ENCODE measurements at places on chromosomes 12 and 14.

GRCh38 chr14:42944284-42944683, 1337.6 kb downstream of the LRFN5 start:
- DNase-seq, result no peak
- no peaks in the 10 kb centered on the region for H3K36me3 ChIP-seq
- H3K4me1 ChIP-seq, result no peaks in the 10 kb centered on the region
- H3K27ac ChIP-seq, result no peak overlapping the region
- no peaks in the 10 kb centered on the region for H3K27me3 ChIP-seq

DNA sequence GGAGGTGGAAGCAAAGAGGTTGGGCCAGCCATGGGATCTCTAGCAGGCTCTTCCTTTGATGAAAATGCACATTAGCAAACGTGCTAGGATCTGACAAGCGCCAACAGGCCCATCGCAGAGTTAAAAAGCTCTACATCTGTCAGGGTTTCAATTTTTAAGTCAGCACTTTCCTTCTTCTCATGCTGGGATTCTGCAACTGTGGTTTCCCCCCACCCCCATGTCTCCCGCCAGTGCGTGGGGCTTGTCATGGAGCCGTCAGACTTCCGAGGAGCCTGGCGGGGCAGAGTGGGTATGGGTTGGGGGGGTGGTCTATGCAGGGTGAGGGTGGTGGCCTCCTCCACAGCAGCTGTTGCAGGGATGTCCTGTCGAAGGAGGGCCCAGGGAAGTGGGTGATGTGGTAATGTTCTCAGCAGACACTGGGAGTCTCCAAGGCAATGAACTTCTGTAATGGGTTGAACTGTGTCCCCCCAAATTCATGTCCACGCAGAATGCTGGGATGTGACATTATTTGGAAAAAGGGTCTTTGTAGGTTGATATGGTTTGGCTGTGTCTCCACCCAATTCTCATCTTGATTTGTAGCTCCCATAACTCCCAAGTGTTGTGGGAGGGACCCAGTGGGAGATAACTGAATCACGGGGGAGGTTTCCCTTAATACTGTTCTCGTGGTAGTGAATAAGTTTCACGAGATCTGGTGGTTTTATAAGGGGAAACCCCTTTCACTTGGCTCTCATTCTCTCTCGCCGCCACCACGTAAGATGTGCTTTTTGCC, 115.2 kb upstream of the MAP1LC3B2 start:
- H3K4me1 ChIP-seq, result no peaks in the 10 kb centered on the region
- H3K4me3 ChIP-seq, result no peak overlapping the region
- H3K27ac ChIP-seq, result no peak overlapping the region
- no peaks in the 10 kb centered on the region for H3K36me3 ChIP-seq
- DNase-seq, result no peak

- no peak for DNase-seq
- no peaks in the 10 kb centered on the region for H3K27me3 ChIP-seq
- peaks cover 12% of the 10 kb centered on the region for H3K36me3 ChIP-seq
- no peak overlapping the region for H3K4me3 ChIP-seq
Measured at GRCh38 chr12:49487605-49488004, 51.2 kb upstream of the KCNH3 start.

GRCh38 chr12:58504143-58504938, 416.0 kb downstream of the LRIG3 start:
- H3K4me1 ChIP-seq, result no peaks in the 10 kb centered on the region
- no peaks in the 10 kb centered on the region for H3K27me3 ChIP-seq
- no peak overlapping the region for H3K4me3 ChIP-seq
- no peak for DNase-seq
- H3K27ac ChIP-seq, result no peak overlapping the region
- H3K36me3 ChIP-seq, result no peaks in the 10 kb centered on the region

GRCh38 chr12:29317556-29318363, 63.2 kb downstream of the ERGIC2 start:
- peaks cover 6% of the 10 kb centered on the region for H3K4me1 ChIP-seq
- no peak overlapping the region for H3K4me3 ChIP-seq
- H3K27ac ChIP-seq, result peak overlapping the region; percentile 36
- H3K27me3 ChIP-seq, result no peaks in the 10 kb centered on the region
- peak; percentile 21 for DNase-seq
- H3K36me3 ChIP-seq, result no peaks in the 10 kb centered on the region

GRCh38 chr12:79019672-79020071, 155.1 kb downstream of the SYT1 start:
- H3K4me3 ChIP-seq, result no peak overlapping the region
- H3K27ac ChIP-seq, result no peak overlapping the region
- no peak for DNase-seq
- H3K27me3 ChIP-seq, result no peaks in the 10 kb centered on the region
- no peaks in the 10 kb centered on the region for H3K4me1 ChIP-seq

DNA sequence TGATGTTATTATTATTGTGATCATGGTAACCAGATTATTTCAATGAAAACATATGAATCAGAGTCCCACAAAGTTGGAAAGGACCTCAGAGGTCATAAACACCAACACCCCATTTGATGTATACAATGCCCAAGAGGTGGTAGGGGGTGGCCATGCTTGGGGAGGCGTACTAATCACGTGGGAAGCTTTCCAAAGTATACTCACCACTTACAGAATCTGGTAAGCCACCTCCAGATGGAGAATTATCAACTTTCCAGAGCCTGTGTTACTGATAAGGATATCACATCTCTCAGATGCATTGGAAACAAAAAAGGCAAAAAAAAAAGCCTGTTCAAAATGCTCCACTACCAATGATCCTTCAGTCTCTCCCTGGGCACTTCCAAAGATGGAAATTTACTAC, 8.4 kb downstream of the DAD1 start:
- DNase-seq, result no peak
- peaks cover 11% of the 10 kb centered on the region for H3K36me3 ChIP-seq
- no peak overlapping the region for H3K27ac ChIP-seq
- H3K4me1 ChIP-seq, result peaks cover 45% of the 10 kb centered on the region
- no peaks in the 10 kb centered on the region for H3K27me3 ChIP-seq

- H3K36me3 ChIP-seq, result no peaks in the 10 kb centered on the region
- H3K4me1 ChIP-seq, result no peaks in the 10 kb centered on the region
- no peak for DNase-seq
Measured at GRCh38 chr12:72543777-72544467, 271.8 kb downstream of the TRHDE start.

GRCh38 chr12:121722511-121722910, 10.0 kb downstream of the TMEM120B start:
- peaks cover 13% of the 10 kb centered on the region for H3K36me3 ChIP-seq
- no peak overlapping the region for H3K27ac ChIP-seq
- no peak for DNase-seq
- no peaks in the 10 kb centered on the region for H3K27me3 ChIP-seq
- peaks cover 2% of the 10 kb centered on the region for H3K4me1 ChIP-seq
- no peak overlapping the region for H3K4me3 ChIP-seq

- no peak for DNase-seq
- H3K27ac ChIP-seq, result no peak overlapping the region
- no peaks in the 10 kb centered on the region for H3K36me3 ChIP-seq
- no peak overlapping the region for H3K4me3 ChIP-seq
Measured at GRCh38 chr12:27193854-27194544, 50.1 kb upstream of the STK38L start.

GRCh38 chr14:75249251-75249957, 29.2 kb upstream of the FOS start:
- peaks cover 48% of the 10 kb centered on the region for H3K4me1 ChIP-seq
- no peaks in the 10 kb centered on the region for H3K27me3 ChIP-seq
- H3K36me3 ChIP-seq, result peaks cover 27% of the 10 kb centered on the region

- no peak for DNase-seq
- H3K4me3 ChIP-seq, result no peak overlapping the region
- H3K4me1 ChIP-seq, result no peaks in the 10 kb centered on the region
- H3K27me3 ChIP-seq, result peaks cover 9% of the 10 kb centered on the region
Measured at GRCh38 chr14:51677266-51677665, 25.6 kb downstream of the FRMD6 start.

GRCh38 chr14:89910691-89911009, 43.9 kb downstream of the EFCAB11 start:
- no peak for DNase-seq
- peaks cover 7% of the 10 kb centered on the region for H3K27me3 ChIP-seq
- no peak overlapping the region for H3K27ac ChIP-seq
- peaks cover under 1% of the 10 kb centered on the region for H3K4me1 ChIP-seq
- no peaks in the 10 kb centered on the region for H3K36me3 ChIP-seq
- H3K4me3 ChIP-seq, result no peak overlapping the region

GRCh38 chr12:34348836-34349672, 326.8 kb downstream of the ALG10 start:
- no peak overlapping the region for H3K4me3 ChIP-seq
- DNase-seq, result no peak
- H3K27me3 ChIP-seq, result no peaks in the 10 kb centered on the region

- H3K4me3 ChIP-seq, result no peak overlapping the region
- no peak for DNase-seq
Measured at GRCh38 chr12:75438059-75438754, 42.3 kb upstream of the GLIPR1 start.

- H3K4me3 ChIP-seq, result no peak overlapping the region
- no peak overlapping the region for H3K27ac ChIP-seq
- no peaks in the 10 kb centered on the region for H3K36me3 ChIP-seq
- peaks cover 17% of the 10 kb centered on the region for H3K4me1 ChIP-seq
- no peak for DNase-seq
Measured at GRCh38 chr12:49543221-49543913, 4.5 kb downstream of the KCNH3 start.

GRCh38 chr12:114445401-114446323, 39.7 kb upstream of the TBX5 start:
- peaks cover 68% of the 10 kb centered on the region for H3K27me3 ChIP-seq
- H3K4me1 ChIP-seq, result no peaks in the 10 kb centered on the region
- no peak overlapping the region for H3K4me3 ChIP-seq
- no peaks in the 10 kb centered on the region for H3K36me3 ChIP-seq

DNA sequence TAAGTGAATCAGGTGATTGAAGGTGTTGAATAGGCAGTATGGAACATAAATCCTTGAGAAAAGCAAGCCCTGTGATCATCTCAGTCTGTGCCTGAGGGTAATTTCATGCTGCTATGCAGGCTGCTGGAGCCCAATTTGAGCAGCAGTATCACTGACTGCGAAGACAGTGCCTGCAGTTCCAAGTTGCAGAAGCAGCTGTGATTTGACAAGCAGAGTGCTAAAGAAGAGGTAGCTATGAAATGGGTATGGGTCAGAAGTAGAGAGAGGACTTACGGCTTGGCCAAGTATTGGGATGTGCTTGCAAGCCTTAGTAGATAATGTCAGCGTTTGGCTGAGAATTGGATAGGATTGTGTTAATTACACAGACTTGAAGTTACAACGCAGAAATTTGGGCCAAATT, 22.5 kb downstream of the PIK3C2G start:
- H3K27ac ChIP-seq, result no peak overlapping the region
- H3K27me3 ChIP-seq, result no peaks in the 10 kb centered on the region
- no peak overlapping the region for H3K4me3 ChIP-seq
- H3K36me3 ChIP-seq, result no peaks in the 10 kb centered on the region
- DNase-seq, result no peak

DNA sequence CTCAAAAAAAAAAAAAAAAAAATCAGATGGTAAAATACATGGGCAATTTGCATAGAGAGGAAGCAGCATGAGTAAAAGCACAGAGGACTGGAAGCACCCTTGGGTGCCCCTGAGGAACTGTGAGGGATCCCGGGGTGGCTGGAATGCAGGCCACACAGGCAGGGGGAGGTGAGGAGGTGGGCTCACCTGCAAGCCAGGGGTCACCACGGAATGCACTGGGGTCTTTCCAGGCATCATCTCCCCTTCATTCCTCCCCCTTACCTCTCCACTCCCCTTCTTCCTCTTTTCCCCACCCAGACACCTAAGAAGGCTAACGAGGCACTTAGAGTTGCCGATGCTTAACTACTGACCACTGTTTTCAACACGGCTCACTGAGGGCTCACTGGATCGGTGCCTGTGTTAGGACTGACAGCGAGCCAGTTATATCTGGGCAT, 14.4 kb upstream of the HIP1R start:
- no peak for DNase-seq
- no peaks in the 10 kb centered on the region for H3K36me3 ChIP-seq
- H3K4me1 ChIP-seq, result no peaks in the 10 kb centered on the region
- no peak overlapping the region for H3K27ac ChIP-seq
- peaks cover 7% of the 10 kb centered on the region for H3K27me3 ChIP-seq
- no peak overlapping the region for H3K4me3 ChIP-seq

GRCh38 chr12:122999196-122999946, 18.9 kb downstream of the ARL6IP4 start:
- no peak overlapping the region for H3K27ac ChIP-seq
- H3K4me1 ChIP-seq, result no peaks in the 10 kb centered on the region
- no peak overlapping the region for H3K4me3 ChIP-seq
- DNase-seq, result no peak
- H3K27me3 ChIP-seq, result no peaks in the 10 kb centered on the region

- H3K27ac ChIP-seq, result no peak overlapping the region
- H3K4me3 ChIP-seq, result no peak overlapping the region
- H3K4me1 ChIP-seq, result no peaks in the 10 kb centered on the region
Measured at GRCh38 chr12:26062566-26062965, 62.3 kb downstream of the BHLHE41 start.

GRCh38 chr12:23949348-23950209, at the start of gene SOX5:
Gene SOX5, minus strand, starts transcription at chr12:23949670. Its CDS starts 69 bp downstream, at chr12:23949601.
- DNase-seq, result no peak
- no peak within 1 kb of the TSS for H3K27ac ChIP-seq
- no peak within 1 kb of the TSS for H3K4me3 ChIP-seq
- no peaks in the 10 kb centered on the region for H3K27me3 ChIP-seq

GRCh38 chr14:103444837-103445524, 59.8 kb downstream of the MARK3 start:
- peaks cover 38% of the 10 kb centered on the region for H3K4me1 ChIP-seq
- no peaks in the 10 kb centered on the region for H3K27me3 ChIP-seq
- H3K4me3 ChIP-seq, result no peak overlapping the region
- no peak for DNase-seq
